ENCODE measurements at places on chromosomes 16 and 17.
A peak's percentile ranks its signal among the peaks of the same experiment; 100 is the strongest.

GRCh38 chr16:3032624-3033023 lies 4.1 kb downstream of the BICDL2 start:
- DNase-seq = no peak

DNA sequence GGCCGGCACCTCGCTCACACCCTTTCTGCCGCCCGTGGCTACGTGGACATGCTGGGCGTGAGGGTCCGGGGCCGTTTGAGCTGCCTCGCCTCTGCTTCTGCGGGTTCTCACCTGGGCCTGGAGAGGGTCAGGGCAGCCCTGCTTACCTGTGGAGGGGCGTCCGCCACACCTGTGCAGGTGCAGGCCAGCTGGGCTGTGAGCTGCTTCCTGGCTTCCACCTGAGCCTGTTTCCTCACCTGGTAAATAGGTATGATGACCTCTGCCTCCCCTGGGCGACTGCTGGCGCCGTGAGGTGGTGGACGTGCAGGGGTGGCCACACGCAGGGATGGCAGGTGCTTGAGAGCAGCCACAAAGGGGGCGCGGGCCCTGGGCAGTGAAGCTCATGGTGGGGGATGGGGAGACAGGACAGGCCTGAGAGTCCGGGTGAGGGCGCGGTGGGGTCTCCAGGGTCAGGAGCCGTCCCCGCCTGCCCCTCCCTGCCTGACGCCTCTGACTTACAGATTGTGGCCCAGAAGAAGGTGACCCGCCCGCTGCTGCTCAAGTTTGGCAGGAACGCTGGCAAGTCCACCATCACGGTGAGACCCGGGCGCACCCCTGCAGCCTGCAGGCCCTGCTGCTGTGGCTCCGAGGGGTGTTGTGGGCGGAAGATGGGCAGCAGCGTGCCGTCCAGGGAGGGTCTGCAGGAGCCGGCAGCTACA lies 7.8 kb downstream of the CPNE7 start:
- no peak for DNase-seq

DNA sequence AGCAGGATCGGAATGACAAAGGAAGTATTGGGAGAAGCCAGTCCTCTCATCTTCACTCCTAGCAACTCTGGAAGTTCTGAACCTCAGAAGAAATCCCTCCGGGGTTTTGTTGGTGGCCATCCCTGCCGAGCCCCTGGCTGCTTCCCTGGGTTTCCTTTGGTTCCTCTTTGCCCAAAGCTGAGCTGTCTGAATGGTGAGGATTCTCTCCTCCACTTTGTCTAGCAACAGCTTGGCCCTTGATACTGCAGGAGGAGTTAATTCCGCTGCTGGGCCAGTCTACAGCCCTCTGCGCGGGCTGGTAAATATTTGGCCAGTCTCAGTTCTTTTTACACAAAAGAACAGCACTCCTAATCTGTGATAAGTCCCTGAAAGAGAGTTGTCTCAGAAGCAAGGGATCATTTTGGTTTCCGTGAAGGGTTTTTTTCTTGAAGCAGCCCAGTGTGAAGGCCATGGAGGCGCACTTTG lies 170.9 kb downstream of the RAB11FIP4 start:
- no peak for DNase-seq

GRCh38 chr17:48678141-48678971 lies 44.0 kb downstream of the PRAC1 start:
- peak; percentile 64 for DNase-seq

- no peak for DNase-seq
These were observed 47.7 kb downstream of the CMIP start for GRCh38 chr16:81492311-81492761.

DNA sequence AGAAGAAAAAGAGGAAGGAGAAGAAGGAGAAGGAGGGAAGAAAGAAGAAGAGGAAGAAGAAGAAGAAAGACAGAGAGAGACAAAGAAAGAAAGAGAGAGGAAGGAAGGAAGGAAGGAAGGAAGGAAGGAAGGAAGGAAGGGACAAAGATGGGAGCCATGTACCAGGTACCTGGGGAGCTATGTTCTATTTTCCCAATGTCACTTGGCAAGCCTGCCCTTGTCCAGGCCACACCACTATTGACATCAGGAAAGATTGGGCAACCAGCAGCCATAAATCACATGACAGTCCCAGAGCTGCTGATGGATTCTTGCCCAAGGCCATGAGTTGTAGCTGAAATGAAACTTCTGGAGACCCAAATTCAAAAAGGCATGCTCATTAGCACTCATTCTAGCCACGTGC lies 2.7 kb upstream of the CES1 start:
- no peak for DNase-seq

- no peak for DNase-seq
These were observed 10.6 kb upstream of the MFAP4 start for GRCh38 chr17:19397556-19398041.

GRCh38 chr16:47477679-47478078 lies 16.5 kb downstream of the PHKB start:
- DNase-seq = no peak

- DNase-seq = no peak
These were observed 70.7 kb downstream of the WSCD1 start for GRCh38 chr17:6140728-6141330.

- no peak for DNase-seq
These were observed 12.5 kb upstream of the SRSF1 start for GRCh38 chr17:58019521-58019920.

DNA sequence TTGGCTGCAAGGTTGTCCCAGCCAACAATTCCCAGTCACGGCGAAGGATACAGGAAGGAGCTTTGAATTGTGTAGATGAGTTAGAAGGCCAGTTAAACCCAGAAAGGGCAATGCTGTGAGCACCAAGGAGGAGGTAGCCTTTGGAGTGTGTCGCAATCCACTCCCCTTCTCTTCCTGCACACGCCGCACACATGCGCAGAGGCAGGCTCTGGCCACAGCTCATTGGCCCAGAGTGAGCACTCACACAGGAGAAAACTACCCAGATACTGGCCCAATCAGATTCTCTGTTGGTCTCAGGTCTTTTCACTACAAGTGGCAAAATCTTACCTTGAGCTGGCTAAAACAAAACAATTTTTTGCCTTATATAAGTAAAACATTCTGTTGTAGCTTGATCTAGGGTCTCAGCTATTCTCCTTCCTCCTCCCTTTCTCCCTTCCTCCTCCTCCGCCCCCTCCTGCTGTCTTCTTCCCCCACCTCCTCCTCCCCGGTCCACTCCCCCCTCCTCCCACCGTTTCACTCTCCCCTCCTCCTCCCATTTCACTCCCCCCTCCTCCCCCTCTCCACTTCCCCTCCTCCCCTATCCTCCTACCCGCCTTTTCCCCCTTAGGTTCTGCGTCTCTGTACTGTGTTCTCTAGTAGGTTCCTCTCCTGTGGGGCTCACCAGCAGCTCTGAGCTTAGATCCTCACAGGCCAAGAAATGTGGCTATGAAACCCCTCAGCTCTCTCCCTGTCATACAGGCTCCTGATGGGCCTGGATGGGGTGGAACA lies 344.9 kb downstream of the CPPED1 start:
- DNase-seq = peak; percentile 29

DNA sequence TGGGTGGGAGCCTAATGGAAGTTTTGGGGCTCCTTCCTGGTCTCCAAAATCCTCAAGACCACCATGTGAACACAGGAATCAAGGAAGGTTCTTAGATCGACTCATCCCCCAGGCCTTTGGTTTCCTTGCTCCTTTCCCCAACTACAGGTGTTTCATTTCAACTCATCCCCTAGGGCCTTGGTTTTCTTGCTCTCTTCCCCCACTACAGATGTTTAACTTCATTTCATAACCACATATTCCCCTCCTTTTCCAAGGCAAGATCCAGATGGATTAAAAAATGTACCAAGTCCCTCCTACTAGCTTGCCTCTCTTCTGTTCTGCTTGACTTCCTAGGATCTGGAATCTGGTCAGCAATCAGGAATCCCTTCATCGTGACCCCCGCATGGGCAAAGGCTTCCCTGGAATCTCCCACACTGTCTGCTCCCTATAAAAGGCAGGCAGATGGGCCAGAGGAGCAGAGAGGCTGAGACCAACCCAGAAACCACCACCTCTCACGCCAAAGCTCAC lies at the start of gene CCL11:
TSS of gene CCL11 (plus strand) at position 457 of the 507 bp plus-strand sequence. CDS start 67 bp downstream, outside the sequence.
- no peak for DNase-seq

GRCh38 chr17:27817731-27818130 lies 17.4 kb upstream of the NOS2 start:
- DNase-seq = no peak

DNA sequence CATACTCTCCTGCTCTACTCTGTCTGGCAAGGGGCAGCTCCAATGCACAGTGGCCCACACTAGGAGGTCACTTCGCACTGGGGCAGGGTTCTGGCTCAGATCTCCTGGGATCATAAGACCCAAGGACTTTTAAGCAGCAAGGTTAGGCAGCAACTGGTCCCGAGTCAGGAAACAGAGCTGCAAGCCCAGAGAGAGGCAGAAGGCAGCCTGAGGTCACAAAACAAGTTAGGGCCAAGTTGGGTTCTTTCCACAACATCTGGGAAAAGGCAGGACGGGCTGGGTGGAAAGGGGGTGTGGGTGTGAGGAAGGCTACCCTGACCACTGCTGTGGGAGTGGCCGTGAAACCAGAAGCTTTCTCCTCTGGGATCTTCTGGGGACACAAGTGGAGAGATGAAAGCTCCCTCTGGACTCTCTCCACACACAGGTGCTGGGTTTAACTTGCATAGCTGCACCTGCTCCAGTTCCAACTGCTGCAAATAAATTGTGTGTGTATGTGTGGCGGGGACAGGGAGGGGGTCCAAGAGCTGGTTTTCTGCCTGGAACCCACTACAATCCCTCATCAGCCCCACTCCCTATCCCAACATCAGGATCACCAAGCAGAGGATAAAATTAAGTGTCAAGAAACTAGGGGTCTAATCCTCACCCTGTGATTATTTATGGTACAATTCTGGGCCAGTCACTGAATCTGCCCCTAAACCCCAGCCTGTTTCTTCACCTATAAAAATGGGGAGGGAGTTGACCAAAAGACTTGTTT lies 8.0 kb upstream of the TSPOAP1 start:
- no peak for DNase-seq

DNA sequence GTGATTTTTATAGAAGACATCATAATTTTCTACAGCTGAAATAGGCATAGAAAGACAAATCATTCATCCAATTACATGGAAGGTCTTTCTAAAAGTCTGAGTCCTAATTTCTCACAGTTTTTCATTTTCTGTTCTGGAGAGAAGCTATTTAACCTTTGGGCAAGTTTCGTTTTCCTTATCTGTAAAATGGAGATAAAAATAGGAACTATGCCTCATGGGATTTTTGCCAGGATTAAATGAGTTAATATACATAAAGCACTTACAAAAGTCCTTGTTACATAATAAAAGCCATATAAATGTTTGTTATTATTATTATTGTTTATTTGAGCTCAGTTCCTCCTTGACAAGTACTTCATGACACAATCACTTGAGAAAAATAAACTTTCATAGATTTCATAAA lies 121.4 kb downstream of the SKAP1 start:
- DNase-seq = no peak

GRCh38 chr17:57463103-57463885 lies 207.0 kb downstream of the MSI2 start:
- DNase-seq = peak; percentile 29

- no peak for DNase-seq
These were observed 10.7 kb downstream of the HPR start for GRCh38 chr16:72073560-72074230.

GRCh38 chr16:75996491-75996890 lies 270.2 kb upstream of the CPHXL start:
- DNase-seq = no peak

DNA sequence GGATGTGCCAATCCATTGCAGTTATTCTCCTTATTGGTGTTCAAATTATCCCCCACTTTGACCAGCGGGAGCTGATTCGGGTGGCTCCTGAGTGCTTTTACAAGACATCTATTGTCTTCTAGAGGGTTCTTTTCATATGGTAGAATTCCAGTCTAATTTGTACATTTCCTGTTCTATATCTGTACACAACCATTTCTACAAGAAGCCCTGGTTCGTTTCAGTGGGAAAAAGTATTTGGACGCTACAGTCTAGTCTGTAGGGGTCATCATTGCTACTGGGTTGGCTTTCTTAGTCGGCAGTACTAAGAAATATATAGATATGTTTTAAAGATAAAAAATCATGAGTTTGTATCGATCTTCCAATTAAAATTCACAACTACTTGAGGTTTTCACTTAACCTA lies 262.6 kb downstream of the MAP2K6 start:
- DNase-seq = no peak

GRCh38 chr17:48627118-48627597 lies 1.0 kb upstream of the HOXB9 start:
- DNase-seq = no peak

DNA sequence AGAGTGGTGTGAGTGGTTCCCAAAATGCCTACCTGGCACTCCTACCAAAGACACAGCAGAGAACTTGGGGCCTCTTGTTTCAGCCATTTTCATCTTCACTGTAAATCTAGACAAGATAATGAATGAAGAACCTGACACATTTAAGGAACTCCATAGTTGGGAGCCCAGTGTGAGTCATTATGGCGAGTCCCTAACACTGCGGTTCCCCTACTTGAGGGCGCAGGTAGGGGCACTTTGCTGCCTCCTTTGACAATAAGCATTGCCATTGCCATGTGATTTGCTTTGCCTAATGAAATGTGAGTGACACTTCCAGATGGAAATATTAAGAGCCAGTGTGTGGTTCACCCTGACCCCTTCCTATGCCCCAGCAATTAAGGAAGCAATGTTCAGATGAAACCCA lies 517.6 kb downstream of the MAF start:
- no peak for DNase-seq

GRCh38 chr17:72775237-72775636 lies 317.3 kb downstream of the SLC39A11 start:
- no peak for DNase-seq

DNA sequence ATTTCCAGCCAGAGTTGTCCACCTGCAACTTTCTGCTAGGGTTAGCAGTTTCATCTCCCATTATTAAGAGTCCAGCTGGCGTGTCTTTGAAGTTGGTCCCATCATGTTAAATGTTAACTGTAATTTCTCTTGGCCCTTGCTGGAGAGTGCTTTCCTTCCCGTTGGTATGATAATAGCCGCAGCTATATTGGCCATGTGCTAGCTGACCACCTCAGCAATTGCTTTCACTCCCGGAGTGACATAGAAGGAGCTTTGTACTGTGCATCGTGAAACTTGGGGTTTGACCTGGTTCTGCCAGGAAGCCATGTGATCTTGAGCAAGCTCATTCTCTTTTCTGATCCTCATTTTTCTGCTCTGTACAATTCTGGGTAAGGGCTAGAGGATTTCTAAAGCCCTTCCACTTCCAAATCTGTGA lies 81.0 kb upstream of the TBX2 start:
- no peak for DNase-seq
